NCI-H187 treated with DMSO at 0.1 percent for 48 hours (cell line): ENCODE measurements at places on chromosomes 7 and 10.

- no peak for DNase-seq
Measured at GRCh38 chr7:80591654-80592053, 46.8 kb upstream of the CD36 start.

- no peak for DNase-seq
Measured at GRCh38 chr10:3786295-3787015, 1.4 kb upstream of the KLF6 start.

- DNase-seq = no peak
Measured at GRCh38 chr10:100510533-100511308, 8.9 kb downstream of the SEC31B start.

GRCh38 chr10:18689498-18689897 is 30.3 kb downstream of the ARL5B start:
- no peak for DNase-seq

GRCh38 chr7:29224726-29225125 is 30.2 kb downstream of the CHN2 start:
- DNase-seq = no peak

- no peak for DNase-seq
Measured at GRCh38 chr7:84042110-84042539, 152.5 kb downstream of the SEMA3A start.
